ENCODE measurements at places on chromosomes 7 and 10.
A peak's percentile ranks its signal among the peaks of the same experiment; 100 is the strongest.

- no peak for DNase-seq
Measured at GRCh38 chr10:43794181-43794815, 145.6 kb upstream of the ZNF32 start.

- no peak for DNase-seq
Measured at GRCh38 chr7:20121404-20121803, 95.8 kb downstream of the MACC1 start.

- DNase-seq: peak; percentile 76
Measured at GRCh38 chr7:37540917-37541316, 92.3 kb upstream of the ELMO1 start.

GRCh38 chr10:76303682-76304316 lies 872.4 kb downstream of the LRMDA start:
- peak; percentile 82 for DNase-seq

DNA sequence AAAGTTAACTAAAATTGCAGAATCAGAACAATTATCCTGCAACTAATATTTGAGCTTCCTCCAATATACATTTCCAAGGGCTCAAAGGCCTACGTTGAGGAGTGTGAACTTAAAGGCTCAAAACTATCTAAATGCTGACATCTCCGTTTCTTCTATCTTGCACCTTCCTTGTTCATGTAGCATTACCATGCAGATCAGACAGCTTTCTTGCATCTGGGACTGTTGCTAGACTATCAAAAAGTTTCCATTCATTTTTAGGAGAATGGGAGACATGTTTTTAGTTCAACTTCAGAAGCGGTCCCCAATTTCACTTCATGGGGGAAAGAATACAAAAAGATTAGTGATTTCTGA lies 2.9 kb downstream of the ANKRD1 start:
- no peak for DNase-seq

DNA sequence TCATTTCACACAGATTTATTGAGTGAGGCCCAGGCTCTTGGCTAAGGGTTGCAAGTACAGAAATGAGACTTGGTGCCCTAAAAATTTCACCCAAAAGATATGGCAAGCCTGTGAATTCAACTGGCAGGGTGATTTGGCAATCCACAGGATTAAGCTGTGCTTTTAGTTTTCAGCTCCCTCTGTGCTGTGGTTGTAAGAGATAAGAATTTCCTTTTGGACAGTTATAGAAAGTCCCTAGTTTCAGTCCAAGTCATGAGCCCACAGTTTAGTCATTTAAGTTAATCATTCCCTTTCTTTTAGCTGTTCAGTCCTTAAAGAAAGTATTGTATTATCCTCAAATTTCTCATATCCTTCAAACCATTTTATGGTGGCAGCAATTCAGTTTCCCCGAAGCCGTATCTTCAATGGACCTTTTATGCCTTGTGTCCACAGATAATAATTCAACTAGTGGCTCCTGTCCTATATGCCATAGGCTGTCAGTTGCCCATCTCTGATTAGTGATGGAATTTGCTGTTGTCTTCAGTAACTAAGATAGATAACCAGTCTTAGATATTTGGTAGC lies 73.4 kb upstream of the NAMPT start:
- DNase-seq: no peak

GRCh38 chr10:64726466-64726865 lies 1205.3 kb downstream of the REEP3 start:
- no peak for DNase-seq

DNA sequence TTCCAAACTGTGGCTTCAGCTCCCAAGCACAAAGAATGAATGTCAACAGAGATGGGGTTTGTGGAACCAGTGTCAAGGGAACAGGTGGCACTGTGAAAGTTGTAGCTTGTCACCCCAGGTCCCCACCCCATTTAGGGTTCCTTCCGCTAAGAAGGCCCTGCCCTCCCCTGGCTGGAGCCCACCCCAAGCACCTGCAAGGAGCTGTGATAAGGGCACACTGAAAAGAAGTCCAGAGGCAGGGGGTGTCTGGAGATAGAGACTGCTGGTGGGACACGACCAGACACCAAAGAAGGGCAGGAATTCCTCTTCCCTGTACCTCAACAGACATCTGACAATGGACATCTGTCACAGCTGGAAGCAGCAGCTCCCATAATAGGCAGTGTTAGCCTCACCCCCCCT lies 4.5 kb downstream of the GRID1 start:
- DNase-seq: no peak

GRCh38 chr7:96614154-96614867 lies 95.3 kb downstream of the SEM1 start:
- no peak for DNase-seq

DNA sequence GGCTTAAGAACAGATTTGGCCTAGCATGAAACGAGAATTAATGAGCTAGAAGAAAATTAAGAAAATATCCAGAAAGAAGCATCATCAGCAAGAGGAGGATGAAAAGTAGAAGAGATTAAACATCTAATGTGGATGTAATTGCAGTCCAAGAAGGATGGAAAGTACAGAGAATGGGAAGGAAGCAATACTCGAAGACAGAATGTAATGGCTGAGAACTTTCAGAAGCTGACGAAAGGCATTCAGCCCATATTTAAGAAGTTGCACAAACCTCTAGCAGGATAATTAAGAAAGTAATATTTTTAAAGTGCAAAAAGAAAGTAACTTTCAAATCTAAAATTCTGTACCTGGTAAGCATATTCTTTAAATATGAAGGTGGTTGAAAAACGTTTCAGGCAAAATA lies 60.7 kb downstream of the TRIM24 start:
- DNase-seq: no peak
